Stimulated activated CD4-positive, alpha-beta T cell treated with anti-CD3 and anti-CD28 coated beads, Interleukin-1b, Interleukin-23, amount 100 ng/mL, for 48 hours (primary cell): ENCODE measurements at places on chromosomes 7 and 10.

GRCh38 chr7:142299237-142299781, 41.5 kb upstream of the PRSS58 start:
- no peak for DNase-seq

GRCh38 chr10:97861924-97862323, 12.3 kb downstream of the GOLGA7B start:
- DNase-seq = no peak

DNA sequence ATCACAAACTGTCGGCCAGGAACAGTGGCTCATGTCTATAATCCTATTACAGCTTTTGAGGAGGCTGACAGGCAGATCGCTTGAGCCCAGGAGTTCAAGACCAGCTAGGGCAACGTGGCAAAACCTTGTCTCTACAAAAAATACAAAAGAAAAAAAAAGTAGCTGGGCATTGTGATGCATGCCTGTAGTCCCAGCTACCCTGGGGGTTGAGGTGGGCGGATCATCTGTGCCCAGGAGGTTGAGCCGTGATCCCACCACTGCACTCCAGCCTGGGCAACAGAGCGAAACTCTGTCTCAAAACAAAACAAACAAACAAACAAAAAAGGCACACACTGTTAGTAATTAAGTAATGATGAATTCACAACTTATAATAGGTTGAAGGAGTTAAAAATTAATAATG, 441.5 kb upstream of the PCDH15 start:
- no peak for DNase-seq

- no peak for DNase-seq
These were observed 4.9 kb downstream of the SMARCD3 start for GRCh38 chr7:151243408-151244195.

DNA sequence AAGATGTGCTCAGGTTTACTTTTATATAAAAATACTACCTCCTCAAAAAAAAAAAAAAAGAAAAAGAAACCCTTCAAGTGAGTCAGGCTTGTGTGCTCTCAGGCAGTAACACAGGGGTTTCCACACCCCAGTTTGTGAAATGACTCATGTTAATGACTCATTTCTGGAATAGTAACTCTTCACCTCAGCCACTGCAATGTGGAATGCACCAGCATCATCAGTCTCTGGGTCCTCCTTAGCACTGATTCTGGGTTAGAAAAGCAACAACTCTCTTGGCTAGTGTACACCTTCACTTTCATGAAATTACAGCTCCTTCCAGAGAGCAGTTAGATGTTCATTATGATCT, 110.6 kb downstream of the EMX2 start:
- peak; percentile 53 for DNase-seq

DNA sequence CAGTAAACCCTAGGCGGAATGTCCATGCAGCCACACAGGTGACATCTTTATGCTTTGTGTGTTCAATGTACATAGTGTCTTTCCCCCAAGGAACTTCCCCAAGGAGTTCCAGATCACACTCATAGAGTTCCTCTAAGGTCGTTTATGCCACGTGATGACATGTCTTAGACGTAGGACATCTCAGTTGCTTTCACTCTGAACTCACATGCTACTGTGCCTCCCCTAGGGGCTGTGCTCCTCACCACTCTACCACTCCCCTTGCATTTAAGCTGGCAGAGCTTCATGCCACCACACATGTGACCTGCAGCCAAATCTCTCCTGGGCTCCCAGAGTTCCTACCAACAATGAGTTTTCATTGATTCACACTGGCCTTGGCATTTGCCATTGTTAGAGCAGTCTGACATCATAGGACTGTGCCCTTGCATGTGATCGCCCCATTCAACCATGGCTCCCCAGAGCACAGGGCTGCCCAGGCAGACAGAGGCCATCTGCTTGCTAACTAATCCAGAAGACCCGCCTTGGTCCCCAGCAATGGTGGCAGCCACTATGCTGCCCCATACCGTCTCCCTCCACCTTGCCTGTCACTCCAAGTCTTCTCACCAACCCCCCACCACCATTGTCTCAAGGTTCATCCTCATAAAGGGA, 95.3 kb upstream of the MACROH2A2 start:
- no peak for DNase-seq

DNA sequence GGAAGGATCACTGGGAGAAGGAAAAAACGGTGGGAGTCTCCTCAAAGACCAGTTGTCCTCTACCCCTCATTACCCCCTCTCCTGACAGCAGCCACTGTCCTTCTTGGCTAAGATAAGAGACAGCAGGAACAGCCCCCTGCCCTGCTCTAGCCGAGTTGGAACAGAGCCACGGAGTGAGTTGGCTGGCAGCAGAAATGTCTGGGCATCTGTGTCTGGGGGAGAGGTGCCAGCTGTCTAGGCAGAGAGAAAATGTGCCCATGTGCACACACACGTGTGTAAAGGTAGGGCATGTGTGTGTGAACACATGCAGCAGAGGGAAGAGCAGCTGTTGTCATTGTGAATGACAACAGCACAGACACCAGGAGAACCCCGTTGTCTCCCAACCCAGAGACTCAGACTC, 9.4 kb upstream of the HILPDA start:
- no peak for DNase-seq

GRCh38 chr7:40682696-40683095, 547.9 kb downstream of the SUGCT start:
- DNase-seq = no peak

DNA sequence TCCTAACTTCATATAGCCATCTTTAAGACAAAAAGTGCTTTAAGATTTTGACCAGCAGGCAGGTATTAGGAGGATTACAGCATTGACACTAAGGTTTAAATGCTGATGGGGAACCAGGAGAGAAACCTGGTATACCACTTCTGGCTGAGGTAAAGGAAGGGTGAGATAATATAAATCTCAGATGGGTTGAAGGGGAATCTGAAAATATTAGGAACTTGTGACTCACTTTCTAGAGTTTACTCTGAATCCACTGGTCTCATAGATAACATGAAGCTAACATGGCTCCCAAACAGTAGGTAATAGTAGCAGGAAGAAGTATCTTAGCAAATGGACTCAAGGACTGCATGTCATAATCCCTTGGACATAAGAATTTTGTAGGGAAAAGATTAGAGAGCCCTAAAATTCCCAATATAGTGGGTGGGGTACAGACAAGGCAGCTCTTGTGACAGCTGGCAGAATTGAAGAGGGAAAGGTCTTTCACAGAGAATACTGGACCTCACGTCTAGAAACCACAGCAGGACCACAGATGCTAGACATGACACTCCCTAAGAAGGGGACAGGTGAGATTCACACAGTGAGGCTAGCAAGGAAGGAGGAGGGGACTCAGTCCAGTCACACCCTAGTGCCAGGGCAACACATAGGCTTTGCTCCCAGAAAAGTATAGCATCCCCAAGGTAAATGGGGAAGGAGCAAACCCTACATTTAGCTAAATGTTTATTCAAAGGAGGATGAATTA, 3.5 kb downstream of the PTTG1IP2 start:
- DNase-seq = no peak

GRCh38 chr7:139660317-139661042, 117.3 kb downstream of the HIPK2 start:
- no peak for DNase-seq

DNA sequence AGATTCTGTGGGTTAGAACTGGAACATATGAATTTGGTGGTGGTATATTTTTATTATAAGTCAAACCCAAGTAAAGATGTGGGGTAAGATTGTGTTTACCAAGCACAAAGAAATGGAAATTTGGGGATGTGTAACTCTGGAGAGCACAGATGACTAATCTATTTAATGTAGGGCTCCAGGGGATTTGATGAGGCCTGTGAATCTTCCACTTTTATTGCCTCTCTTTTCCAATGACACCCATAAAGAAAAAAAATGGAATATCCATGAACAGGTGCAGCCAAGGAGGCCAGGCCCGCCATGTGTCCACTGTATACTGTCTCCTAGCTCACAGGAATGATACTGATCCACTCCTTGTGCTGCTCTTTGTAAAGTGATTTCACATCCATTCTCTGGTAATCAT, 2.8 kb downstream of the SRGN start:
- no peak for DNase-seq

DNA sequence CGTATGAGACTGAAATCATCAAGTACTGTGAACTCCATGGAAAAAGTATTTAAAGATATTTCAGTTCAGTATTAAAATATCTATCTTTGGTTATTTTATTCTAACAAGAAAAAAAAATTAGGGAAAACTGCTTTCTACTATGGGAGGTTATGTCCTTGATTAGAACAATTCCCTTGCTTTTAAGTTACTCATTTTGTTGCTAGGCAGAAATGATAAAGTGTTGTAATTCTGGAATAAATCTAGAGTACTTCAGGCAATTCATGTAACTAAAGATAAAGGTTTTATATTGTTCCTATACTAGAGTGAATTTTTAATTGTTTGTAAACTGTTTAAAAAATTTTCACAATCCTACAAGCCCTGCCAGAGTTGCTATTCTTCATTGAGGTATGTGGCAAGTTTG, 92.0 kb downstream of the BBS9 start:
- DNase-seq = no peak

GRCh38 chr7:86644282-86645224, 844 bp downstream of the GRM3 start:
- no peak for DNase-seq

- no peak for DNase-seq
These were observed 5.7 kb downstream of the PRSS1 start for GRCh38 chr7:142754681-142755575.

GRCh38 chr7:52261057-52261456, 774.4 kb upstream of the POM121L12 start:
- no peak for DNase-seq

DNA sequence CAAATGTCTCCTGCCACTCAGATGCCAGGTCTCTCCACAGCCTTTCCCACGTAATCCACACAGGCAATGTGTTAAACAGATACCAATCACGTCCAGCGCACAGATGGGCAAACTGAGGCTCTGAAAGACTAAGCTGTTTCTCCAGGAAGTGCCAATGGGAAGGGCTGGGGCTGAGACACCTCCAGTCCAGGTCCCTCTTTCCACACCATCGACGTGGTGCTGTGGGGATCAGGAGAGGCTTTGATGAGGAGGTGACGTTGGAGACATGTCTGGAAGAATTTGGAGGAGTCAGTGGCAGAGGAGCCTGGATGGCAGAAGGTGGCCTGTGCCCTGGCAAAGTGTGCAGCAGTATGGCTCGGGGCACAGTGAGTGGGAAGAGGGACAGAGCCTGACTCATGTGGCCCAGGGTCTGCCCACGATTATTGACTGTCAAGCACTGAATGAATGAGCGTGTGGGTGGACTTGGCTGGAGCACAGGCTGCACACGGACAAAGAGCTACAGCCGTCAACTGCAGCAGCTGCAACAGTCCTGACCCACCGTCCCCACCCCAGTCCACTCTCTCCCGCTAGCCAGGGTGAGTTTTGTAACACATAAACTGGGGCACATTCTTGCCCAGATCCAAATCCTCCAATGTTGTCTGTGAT, 40.8 kb upstream of the HSPA12A start:
- DNase-seq = no peak

GRCh38 chr7:26916336-26916735, 51.9 kb upstream of the SKAP2 start:
- no peak for DNase-seq

DNA sequence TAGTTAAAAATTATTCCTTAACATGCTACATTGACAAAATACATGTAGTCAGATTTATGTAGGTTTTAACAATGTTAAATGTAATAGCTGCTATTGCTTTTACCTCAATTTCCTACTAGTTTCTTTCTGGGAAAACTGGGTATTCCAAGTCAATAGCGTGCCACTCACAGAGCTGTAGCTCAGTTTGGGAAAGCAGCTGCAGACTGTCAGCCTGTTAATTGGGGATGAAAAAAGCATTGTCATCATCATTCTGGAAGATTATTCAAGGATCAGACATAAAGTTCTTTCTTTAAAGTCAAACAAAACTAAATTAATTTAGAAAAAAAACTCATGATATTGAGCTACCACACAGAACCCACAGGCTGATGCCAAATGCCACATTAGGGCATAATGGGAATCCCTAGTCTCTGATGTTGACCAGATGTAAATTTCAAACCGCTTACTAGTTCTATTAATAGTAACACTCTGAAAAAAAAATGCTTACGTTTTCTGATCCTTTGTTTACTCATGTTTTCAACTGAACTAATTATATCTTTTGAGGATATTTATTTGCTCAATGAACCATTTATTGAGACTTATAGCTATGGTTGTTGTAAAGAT, 19.6 kb upstream of the AGMO start:
- no peak for DNase-seq

DNA sequence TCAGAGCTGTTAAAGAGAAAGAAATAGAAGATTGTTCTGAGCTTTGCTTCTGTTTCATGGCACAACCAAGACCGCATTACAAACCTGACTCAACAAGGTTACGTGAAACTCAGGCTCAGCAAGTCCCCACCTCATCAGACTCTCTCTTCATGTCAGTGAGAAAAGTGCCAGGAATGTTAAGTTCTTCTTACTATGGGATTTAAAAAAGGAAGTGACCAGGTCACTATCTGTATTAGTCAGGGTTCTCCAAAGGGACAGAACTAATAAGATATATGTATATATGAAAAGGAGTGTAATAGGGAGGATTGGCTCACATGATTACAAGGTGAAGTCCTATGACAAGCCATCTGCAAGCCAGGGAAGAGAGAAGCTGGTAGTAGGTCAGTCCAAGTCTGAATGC, 25.4 kb upstream of the PAPSS2 start:
- no peak for DNase-seq

GRCh38 chr10:65838811-65839210, 1087.0 kb upstream of the LRRTM3 start:
- DNase-seq = no peak

DNA sequence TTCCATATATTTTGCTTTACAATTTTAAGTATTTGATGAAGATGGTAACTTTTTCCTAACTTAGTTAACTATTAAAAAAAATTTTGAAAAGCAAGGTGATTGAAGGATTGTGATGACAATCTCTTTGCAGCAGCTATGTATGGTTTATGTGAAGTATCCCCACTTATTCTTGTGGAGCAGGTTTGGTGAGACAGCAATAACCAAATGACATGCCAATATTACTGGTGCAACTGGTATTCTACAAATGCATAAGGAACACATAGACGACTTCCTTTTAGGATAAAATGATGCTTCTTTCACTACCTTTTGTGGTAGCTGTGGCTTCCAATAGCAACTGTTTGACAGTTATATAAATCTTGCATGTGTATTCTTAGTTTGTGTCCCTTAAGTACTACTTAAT, 465.3 kb downstream of the PLXDC2 start:
- DNase-seq = no peak
